ENCODE measurements at places on chromosomes 7 and 10. TPM values are rescaled to one million over a fixed set of nuclear protein-coding genes. Genes with fewer than 3 reads are reported as not detected.

Gene GSTK1
- 153 TPM for total RNA-seq

Gene GHRHR
- not detected for total RNA-seq

Gene CUBN
- 0.89 TPM for total RNA-seq

Gene TMEM229A
- total RNA-seq = not detected

Gene SH2D4B
- not detected for total RNA-seq

Gene LOXL4
- total RNA-seq = 12.4 TPM

Gene TAS2R3
- not detected for total RNA-seq

Gene KMT2E
- 24.0 TPM for total RNA-seq

Gene SOSTDC1
- 0.15 TPM for total RNA-seq

Gene SPDYE8
- total RNA-seq = not detected

Gene SRGN
- 110 TPM for total RNA-seq

Gene MSMB
- total RNA-seq = not detected

Gene TMEM270
- not detected for total RNA-seq

Gene HOXA10
- not detected for total RNA-seq

Gene FAM25G
- not detected for total RNA-seq

Gene PAPOLB
- not detected for total RNA-seq

Gene EPHB6
- total RNA-seq = 7.4 TPM
